Natural killer cell (primary cell): ENCODE measurements at places on chromosomes 3 and 15. TPM values are rescaled to one million over a fixed set of nuclear protein-coding genes. Genes with fewer than 3 reads are reported as not detected.

DNA sequence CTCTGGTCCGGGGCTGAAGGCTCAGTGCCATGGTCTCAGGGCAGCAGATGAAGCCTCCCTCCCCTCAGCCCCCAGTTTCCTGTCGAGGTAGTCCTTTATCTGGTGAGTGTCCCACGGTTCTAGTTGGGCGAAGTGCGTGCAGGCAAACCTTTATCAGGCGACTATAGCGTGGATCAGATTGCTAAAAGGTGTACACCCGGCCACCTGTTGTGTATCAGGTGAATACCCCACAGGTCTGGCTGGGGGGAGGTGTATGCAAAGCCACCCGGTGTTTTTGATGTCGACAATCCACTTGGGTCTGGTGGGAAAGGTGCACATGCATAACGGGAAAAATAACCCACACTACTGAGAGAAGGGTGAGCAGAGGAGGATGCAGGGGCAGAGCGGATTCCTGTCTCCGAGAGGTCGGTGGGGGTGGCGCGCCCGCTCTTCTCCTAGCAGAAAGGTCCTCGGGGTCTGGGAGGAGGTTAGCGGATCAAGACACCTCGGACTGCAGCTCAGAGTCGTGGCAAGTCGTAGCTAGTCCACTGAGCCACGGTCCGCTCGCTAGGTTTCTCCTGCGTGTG is 507 bp downstream of the SLC12A6 start:
- H3K27ac ChIP-seq: peak overlapping the region; percentile 76
- H3K27me3 ChIP-seq: no peaks in the 10 kb centered on the region
- H3K4me3 ChIP-seq: peak overlapping the region; percentile 79
- peak; percentile 53 for DNase-seq

- H3K27ac ChIP-seq: no peak overlapping the region
- H3K36me3 ChIP-seq: no peaks in the 10 kb centered on the region
- H3K4me1 ChIP-seq: no peaks in the 10 kb centered on the region
- no peak overlapping the region for H3K4me3 ChIP-seq
Observed at GRCh38 chr3:12312010-12312409, 23.1 kb downstream of the PPARG start.

DNA sequence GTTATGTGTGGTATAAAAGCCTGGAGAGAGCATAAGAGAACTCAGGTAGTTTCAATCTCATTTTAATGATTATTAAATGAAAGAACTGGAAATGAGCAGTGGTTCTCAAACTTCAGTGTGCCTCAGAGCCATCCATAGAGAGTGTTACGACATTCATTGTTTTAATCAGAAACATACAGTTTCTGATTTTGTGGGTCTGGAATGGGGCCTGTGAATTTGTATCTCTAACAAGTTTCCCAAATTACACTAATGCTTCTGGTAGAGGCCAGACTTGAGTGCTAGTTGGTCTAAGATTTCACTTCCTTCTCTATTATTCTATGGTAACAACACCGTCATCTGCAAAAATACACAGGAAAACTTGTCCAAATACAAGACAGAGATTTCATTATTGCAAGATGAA is 292.0 kb upstream of the NECTIN3 start:
- H3K4me1 ChIP-seq: no peaks in the 10 kb centered on the region
- no peaks in the 10 kb centered on the region for H3K36me3 ChIP-seq
- no peak for DNase-seq
- H3K4me3 ChIP-seq: no peak overlapping the region

DNA sequence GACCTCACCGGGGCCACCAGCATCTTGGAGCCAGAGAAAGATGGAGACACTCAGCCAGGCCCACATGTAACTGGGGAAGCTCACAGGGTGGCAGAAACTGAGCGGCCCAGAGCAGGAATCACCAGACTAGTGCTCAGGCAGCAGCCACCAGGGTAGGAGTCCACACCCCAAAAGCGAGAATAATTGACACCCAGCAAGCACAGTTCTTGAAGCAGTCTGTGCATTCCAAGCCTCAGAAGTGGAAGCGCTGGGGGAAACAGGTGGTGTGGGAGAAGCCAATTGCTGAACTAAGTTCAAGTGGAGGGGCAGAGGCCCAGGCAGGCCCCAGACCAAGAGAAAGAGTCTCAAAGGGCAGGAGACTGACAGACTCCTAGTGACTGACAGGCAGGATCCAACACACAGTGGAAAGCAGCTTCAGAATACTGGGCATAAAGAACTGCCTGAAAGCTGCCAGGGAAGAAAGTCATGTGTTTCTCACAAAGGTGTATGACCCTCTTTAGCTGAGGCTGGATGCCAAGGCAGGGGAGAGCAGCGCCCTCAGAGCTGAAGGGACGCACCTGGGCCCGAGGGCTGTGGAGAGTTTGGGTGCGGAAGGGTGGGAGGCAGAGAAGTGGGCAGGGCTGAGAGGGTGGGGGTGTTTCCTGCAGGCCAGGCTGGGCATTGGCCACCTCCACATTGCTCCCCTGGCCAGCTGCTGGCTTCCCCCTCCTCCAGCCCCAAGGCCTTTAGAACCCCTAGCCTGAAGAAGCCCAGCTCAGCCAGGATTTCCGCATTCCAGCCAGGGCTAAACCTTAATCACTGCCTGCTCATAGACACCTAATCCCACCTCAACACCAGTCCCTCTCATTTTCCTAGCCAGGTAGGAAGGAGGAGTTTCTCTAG is 7.7 kb downstream of the NT5DC2 start:
- H3K4me1 ChIP-seq: no peaks in the 10 kb centered on the region
- no peaks in the 10 kb centered on the region for H3K27me3 ChIP-seq
- no peaks in the 10 kb centered on the region for H3K36me3 ChIP-seq
- DNase-seq: no peak

Gene ALDH1A3
- total RNA-seq: not detected

Gene AGBL1
- total RNA-seq: not detected
